Stimulated activated CD4-positive, alpha-beta T cell treated with anti-CD3 and anti-CD28 coated beads, Interleukin-4, amount 100 ng/mL, for 48 hours (primary cell): ENCODE measurements at places on chromosomes 16 and 17.

- DNase-seq: peak; percentile 27
Observed at GRCh38 chr16:56013962-56014552, 138.9 kb upstream of the CES5A start.

GRCh38 chr17:75370286-75370915 is 35.1 kb downstream of the GRB2 start:
- DNase-seq: no peak

DNA sequence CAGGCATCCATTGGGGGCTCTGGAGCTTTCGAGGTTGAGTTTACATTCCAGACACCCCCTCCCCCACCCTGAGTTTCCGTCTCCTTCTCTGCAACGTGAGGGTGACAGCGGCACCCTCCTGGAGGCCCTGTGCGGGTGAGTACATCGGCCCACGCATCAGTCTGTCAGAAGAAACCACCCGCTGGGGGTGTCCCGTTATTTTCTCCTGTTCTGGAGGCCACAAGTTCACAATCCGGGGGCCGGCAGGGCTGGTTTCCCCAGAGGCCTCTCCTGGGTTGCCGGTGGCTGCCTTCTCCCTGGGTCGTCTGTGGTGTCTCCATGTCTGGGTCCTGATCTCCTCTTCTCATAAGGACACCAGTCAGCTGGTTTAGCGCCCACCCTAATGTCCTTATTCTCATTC is 35.7 kb downstream of the GSE1 start:
- DNase-seq: no peak

GRCh38 chr17:33049781-33050414 is 58.3 kb downstream of the SPACA3 start:
- DNase-seq: peak; percentile 12

DNA sequence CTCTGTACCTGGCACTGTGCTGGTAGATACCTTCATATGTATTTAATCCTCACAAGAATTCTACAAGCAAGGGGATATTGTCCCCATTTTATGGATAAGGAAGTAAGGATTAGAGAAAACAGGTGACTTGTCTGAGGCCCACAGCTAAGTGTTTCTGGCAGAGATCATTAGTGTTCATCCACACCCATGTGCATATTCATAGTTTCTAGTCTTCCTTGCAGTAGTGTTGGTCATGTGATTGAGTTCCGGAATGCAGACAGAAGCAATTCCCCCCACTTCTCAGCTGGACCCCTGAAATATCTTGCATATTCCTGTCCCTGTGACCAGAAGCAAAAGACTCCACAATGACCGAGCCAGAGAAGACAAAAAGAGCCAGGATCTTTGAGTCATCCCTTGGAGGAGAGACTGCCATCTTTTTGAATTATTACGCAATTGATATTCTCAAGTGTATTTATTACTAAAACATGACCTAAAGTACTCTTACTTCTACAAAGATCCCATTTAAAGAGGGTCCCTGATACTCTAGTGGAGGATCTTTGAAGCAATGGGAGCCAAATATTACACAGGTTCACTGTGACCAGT is 43.4 kb downstream of the SOX9 start:
- no peak for DNase-seq

DNA sequence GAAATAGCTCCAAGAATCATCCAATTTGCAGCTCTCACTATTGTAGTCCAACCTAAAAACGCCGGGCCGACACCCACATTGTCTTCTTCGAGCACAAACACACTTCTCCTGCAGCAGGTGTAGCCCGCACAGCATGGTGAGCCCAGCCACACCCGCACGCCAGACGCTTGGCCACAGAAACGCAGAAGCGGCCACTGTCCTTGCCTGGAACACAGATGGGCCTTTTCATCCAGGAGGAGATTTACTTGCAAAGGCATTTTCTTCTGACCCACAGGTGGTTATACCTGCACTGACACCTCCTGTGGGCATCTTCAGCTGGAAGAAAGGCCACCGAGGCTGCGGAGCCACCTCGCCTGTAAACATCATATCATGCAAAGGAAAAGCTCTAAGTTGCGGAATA is 98.4 kb downstream of the ADCY9 start:
- DNase-seq: no peak
